ENCODE measurements at places on chromosomes 2 and 18.

DNA sequence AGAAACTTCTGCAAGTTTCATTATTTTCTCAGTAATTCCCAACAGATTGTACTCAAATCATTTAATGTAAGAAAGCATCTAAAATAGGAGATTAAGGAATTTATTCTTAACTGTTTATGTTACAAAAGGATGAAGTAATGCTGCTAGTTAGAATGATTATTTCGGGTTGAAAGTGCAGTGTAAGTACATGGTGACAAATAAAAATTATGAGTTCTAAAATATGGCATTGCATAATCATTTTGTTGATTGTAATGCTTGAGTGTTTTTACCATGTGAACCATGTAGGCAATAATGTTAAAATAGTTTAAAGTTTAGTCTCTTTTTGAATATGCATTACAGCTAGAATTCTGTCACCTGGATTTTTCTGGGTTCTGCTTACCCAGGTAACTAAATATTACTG, 149.0 kb upstream of the SP5 start:
- no peak for DNase-seq

- DNase-seq: no peak
Measured at GRCh38 chr2:86284401-86284841, 53.0 kb downstream of the REEP1 start.

DNA sequence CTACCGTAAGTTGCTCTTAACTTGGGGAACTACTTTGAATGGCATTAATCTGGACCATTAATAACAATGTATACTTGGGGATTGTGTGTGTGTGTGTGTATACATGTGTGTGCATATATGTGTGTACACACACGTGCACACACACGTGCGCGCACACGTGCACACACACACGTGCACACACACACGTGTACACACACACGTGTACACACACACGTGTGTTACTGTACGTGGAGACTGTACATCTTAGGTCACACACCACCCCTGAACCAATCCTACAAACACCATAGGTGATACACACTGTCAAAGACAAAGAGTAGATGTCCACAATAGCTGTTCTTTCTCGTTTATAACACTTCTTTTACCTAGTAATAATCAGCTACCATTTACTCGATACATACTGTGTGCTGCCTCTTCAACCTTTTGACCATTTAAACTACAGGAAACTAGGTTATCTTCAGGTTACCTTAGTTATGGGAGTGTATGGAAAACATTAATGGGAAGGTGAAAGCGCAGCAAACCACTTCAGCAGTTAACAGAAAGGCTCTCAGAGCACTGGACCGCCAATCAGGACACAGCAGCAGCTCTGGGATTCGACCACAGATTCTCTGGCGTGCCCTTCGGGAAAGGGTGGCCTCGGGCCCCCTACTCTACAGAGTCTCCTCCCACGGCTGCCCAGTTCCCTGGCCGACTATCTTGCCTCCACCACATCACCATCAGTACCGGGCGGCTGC, 894 bp upstream of the GCC2 start:
- DNase-seq: no peak

DNA sequence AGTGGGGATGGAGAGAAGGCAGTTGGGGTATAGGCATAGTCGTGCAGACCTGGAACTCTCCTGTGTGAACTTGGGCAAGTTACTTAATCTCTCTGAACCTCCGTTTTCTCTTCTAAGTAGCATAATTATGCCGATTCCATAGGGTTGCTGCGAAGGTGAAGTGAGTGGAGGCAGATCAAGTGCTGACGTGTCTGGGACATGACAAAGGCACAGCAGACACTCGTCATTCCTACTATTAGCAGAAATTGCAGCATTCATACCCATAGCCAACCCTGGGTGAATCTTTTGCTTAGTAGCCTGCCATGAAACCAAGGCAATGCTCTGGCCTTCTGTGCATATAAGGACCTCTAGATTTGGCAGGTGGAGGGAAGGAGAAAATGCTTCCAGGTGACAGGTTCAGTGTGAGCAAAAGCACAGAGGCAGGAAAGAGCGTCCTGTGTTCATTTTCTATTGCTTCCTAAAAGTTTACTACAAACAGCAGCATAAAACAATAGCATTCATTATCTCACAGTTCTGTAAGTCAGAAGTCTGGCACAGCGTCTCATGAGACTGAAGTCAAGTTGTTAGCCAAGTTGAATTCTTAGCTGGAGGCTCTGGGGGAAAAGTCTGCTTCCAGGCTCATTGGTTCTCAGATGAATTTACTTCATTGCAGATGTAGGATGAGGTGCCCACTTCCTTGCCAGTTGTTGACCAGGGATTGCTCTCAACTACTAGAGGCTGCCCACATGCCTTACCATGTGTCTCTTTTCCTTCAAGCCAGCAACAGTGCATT, 77.8 kb downstream of the CTIF start:
- DNase-seq: no peak

- DNase-seq: no peak
Measured at GRCh38 chr2:113162173-113162572, 11.6 kb upstream of the PSD4 start.

DNA sequence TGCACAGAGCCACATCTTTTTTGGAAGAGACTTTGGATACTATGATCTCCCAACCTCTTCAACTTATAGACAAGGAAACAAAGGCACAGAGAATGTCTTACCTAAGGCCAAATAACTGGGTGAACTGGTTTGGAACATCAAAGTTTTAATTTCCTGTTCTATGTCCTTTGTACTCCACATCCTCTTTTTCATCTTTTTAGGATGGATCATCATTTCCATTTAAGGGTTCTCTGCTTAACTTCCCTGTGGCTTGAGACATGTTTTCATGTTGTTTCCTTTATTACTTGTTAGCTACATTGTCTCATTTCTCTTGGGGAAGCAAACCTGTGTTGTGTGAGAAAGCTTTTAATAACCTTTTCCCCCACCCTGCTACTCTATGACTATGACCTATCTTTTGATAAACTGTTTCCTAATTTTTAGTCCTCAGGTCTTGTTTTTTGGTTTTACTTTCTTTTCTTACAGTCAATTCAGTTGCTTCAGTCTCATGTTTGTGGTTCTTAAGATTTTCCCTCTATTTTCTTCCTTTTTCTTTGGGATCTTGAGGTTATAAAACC, 22.5 kb upstream of the RMND5A start:
- no peak for DNase-seq

- DNase-seq: no peak
Measured at GRCh38 chr18:35072616-35073015, 31.4 kb downstream of the MAPRE2 start.

- no peak for DNase-seq
Measured at GRCh38 chr2:62741127-62741526, 35.6 kb downstream of the EHBP1 start.

DNA sequence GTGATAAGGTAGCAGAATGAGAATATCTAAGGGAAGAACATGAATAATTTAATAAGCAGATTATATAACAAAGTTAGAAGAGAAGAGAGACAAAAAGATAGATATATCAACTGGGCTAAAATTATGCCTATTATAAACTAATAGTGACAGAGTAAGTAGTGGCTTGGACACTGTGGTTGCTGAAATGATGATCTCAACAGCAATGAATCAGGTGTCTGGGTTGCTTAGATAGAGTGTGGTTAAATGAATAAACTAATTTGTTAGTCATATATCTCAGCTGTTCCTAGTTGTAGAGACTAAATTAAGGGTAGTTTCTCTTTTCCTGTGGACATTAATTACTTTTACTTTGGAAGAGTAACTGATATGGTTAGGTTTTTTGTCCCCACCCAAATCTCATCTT, 1485.4 kb upstream of the CELF4 start:
- no peak for DNase-seq

DNA sequence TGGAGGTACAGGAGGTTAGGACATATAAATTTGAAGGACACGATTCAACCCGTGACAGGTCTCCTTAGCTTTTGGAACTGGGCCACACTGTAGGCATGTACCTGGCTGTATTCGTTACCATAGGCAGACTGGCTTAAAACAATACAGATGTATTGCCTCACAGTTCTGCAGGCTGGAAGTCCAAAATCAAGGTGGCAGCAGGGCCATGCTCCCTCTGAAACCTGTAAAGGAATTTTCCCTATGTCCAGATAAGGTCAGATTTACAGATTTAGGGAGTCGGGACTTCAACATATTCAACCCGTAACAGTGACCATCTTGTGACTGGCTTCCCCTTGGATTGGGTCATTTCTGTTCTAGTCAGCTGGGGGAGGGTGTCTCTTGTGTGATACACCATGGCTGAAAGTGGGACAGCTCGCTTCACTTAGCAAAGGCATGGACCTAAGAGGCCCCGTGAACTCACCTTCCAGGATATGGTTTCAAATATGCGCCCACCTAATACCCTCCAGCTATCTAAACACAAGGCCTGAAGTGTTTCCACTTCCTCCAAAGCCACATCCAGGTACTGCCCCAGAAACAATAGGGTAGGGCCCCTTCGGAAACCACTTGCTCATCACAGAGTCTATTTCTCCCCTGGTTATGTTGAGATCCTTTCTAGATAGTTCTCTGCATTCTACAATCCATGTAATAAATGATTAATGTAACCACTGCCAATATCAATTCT, 85.0 kb downstream of the ZCCHC2 start:
- DNase-seq: no peak

- DNase-seq: no peak
Measured at GRCh38 chr2:146874260-146874658, 970.6 kb upstream of the ACVR2A start.

DNA sequence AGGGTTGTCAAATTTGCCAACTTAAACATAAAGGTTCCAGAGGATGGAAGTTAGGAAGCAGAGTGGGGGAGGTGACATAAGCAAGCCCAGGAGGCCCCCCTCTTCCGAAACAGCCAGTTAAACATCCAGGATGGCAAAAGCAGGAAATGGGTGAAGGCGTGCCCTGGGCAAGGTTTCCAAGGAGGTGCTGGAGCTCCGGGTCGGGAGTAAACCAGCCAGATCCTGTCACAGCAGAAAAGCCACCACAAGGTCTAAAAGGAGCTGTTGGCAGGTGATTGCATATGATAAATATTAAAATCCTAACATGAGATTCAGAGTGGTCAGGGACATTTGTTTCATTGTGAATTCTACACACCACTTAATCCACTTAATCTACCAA, 572.2 kb upstream of the SALL3 start:
- DNase-seq: no peak

GRCh38 chr2:216110620-216111019, 1.5 kb downstream of the XRCC5 start:
- no peak for DNase-seq

DNA sequence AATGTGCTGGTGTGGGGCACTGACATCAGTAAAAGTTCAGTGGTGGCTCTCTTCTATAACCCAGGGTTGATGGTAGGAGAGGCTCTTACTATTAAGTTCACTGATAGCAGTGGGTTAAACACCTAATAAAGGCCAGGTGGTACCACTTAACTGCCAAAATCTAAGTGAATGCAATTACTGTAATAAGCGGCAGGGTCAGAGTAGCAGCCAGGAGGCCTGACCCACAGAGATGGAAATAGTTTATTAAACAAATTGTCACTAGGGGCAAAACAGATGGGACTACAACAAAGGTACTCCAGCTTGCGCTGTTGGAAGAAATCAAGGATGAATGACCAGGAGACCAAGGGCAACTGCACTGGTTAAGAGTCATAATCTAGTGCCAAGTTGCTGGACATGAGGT, 26.6 kb downstream of the ZSWIM2 start:
- no peak for DNase-seq

DNA sequence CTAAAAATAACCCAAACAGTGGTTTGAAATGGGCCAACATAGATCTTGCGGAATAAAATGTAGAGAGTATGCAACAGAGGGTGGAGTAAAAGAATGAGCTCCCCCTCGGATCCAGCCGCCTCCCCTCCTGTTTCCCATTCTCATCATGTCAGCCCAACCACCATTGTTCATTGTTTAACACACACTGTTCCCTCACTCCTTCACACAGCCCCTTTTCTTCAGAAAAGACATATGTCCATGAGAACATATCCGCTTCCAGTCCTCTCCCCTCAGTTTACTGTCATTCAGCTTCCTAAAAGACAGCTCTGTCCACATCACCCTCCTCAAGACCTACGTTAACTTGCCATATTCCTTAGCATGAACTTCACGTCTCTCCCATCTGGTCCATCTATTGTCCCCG, 62.9 kb upstream of the SERTAD2 start:
- no peak for DNase-seq

- DNase-seq: no peak
Measured at GRCh38 chr2:162063899-162064298, 10.1 kb downstream of the DPP4 start.

DNA sequence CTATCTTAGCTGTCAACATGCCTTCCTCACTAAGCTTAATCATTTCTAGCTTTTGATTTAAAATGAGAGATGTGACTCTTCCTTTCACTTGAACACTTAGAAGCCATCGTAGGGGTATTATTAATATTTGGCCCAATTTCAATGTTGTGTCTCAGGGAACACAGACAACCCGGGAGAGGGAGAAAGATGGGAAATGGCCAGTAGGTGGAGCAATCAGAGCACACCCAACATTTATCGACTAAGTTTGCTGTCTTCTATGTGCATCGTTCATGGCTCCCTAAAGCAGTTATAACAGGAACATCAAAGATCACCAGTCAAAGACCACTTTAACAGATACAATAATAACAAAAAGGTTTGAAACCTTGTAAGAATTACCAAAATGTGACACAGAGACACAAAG, 110.2 kb downstream of the OLA1 start:
- no peak for DNase-seq

DNA sequence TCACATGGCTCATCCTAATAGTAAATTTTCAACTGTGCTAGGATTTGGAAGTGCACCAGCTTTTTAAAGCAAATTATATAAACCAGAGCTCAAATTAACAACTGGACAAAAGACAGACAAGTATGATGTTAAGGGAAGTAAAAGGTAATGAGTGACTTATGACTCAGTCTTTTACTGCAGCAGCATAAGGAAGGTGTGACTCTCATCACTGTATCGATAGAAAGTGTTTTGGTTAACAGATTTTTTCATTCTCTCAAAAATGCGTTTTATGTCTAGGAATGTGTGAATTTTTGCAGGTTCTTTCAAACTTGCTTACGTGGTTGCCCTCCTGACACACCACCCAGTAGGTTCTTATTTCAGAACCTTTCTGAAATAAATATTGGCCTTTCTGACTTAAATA, 244.2 kb upstream of the BOD1L2 start:
- DNase-seq: no peak

- no peak for DNase-seq
Measured at GRCh38 chr2:186690786-186691185, 3.1 kb upstream of the FAM171B start.

DNA sequence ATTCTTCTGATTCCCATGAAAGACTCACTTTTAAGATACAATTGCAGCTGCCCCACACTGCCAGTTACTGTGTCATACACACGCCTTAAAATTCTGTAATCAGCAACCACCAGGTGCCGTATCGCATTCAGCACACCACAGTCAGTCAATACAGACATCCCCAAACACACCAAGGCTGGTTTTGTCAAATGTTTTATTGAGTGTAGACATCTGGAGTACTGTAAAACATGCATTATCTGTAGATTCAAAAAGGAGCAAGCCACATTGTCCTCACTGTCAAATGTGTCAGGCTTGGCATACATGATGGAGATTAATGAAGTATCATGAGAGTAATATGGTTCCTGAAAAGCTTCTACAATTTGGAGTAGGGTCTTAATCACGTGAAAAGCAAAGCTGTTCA, 109.7 kb upstream of the SP3 start:
- DNase-seq: no peak
